Hepatocyte (in vitro differentiated cells): ENCODE measurements at places on chromosomes 13 and 19. TPM values are rescaled to one million over a fixed set of nuclear protein-coding genes. Genes with fewer than 3 reads are reported as not detected.

DNA sequence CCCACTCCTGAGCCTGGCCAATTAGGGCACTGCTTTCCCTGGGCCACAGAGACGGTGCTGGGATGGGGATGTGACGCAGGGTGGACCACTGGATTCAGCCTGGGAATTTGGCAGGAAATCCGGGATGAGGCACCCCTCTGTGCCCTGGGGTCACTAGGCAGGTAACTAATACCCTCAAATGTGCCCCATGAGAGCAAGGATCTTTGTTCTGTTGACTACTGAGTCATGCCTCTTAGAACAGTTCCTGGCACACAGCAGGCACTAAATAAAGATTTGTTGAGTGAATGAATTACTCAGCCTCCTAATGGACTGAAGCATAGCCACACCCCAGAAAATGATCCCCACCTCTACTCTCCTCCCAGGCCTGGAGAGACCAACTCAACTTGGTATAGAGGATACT lies 15.9 kb downstream of the OPA3 start:
- peak; percentile 26 for DNase-seq

DNA sequence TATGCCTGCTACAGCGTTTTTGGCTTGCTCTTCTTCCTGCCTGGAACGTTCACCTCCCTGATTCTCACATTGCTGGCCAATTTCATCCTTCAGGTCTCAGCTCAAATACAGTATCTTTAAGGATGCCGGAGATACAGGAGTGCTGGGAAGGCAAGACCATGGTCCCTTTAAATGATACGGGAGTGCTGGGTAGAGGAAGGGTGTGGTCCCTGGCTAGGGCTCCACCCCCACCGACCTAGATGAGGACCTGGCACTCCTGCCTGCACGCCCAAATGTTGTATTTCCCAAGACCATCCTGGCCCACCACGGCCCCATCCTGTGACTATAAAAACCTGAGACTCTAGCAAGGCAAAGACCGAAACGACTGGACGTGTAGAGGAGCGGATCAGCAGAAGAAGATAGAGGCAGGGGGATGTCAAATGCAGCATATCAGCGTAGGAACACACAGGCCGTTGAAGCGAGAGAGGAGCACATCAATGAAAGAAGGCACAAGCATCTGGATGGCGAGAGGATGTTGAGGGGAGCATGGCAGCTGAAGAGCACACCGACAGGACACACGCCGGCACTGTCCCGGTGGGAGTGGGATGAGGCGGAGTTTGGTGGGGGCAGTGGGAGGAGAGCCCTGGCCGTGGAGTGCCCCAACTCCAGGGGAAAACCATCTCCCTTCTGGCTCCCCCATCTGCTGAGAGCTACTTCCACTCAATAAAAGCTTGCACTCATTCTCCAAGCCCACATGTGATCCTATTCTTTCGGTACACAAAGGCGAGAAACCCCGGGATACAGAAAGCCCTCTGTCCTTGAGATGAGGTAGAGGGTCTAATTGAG lies 74.0 kb downstream of the PCDH9 start:
- DNase-seq = no peak

The CABP5 gene
- polyA plus RNA-seq = not detected in 2 replicates

DNA sequence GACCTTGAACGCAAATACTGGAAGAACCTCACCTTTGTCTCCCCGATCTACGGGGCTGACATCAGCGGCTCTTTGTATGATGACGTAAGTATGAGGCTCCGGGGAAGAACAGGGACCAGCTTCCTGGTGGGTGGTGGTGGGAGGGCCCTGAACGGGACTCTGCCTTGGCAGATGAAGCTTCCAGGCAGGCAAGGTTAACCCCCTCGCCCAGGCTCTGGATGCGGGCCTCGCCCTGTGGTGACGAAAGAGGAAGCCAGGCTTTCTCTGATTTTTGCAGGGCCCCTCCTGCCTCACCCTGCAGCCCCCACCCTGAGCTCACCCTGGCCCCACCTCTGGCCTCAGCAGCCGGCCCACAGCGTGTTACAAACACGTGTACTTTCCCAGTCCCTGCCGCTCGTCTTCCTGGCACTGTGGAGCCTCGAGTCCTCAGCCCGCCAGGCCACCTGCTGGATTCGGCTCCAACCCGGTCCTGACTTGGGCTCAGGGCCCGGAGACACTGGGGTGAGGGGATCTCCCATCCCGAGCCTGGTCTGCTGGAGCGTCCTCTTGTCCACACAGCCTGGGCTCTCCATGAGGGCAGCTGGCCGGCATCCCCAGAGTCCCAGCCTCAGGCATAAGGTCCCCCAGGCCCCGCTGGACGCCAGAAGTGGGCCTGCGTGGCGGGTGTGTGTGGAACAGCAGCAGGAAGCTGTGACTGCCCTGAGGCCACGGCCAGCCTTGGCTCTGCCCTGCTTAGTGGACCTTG lies 72.4 kb downstream of the KDM4B start:
- no peak for DNase-seq

DNA sequence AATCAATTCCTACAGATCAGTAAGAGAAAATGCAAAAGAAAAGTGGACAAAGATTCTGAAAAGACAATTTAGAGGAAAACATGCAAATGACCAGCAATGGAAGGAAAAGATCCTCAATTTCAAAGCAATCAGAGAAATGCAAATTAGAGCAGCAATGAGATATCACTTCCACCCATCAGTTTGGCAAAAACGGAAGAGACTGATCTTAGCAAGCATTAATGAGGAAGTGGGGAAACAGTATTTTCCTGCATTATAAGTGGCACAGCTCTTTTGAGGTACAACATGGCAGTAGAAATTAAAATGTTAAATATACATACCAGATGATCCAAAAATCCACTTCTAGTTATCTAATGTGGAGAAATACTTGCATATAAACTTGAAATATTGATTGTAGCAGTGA lies 69.1 kb upstream of the SLC7A1 start:
- DNase-seq = no peak

DNA sequence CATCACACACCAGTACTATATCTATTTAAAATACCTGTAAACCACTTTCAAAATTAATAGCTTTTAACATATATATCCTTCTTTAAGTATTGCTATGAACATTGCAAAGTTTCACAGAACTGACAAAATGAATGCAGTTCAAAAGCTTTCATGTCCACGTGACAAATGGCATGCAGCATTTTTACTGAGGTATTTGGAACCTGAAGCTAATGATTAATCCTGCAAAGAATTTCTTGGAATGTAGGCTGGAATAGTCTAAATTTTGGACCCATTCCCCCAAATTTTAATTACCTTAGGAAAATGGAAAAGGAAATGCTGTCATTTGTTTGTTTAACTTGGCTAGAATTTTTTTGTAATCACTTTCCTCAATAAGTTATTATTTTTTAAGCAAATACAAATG lies 423.8 kb upstream of the GPC6 start:
- DNase-seq = no peak

DNA sequence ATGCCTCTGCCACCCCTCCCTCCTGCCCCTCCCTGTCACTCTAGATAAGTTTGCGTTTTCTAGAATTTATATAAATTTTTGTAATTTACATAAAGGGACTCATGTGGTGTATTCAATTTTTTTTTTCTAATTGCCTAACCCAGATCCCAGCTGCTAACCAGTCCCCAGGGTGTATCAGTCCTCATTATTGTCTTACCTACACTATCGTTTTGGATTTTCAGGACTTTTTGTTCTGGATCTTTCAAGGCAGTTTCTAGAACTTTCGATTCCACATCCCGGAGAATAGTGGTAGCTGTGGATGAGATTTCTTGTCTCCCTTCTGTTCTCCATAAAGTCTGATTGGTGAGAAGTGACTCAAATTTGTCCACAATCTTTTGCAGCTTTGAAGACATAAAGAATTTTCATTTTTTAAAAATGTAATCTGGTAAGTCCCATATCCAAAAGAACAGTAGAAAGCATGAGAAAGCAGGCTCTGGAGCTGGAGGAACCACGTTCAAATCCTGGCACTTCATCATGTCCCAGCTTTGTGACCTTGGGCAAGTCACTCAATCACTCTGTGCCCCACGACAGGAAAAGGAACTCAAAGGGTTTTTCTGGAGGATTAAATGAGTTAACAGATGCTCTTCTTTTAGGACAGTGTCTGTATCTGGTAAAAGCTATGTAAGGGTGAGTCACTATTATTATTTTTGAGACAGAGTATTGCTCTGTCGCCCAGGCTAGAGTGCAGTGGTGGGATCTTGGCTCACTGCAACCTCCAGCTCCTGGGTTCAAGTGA lies 19.7 kb downstream of the ADGRE3 start:
- no peak for DNase-seq

The PEG3 gene
- polyA plus RNA-seq = not detected in 2 replicates

The MIA gene
- polyA plus RNA-seq = 0.86 and 2.0 TPM in 2 replicates

DNA sequence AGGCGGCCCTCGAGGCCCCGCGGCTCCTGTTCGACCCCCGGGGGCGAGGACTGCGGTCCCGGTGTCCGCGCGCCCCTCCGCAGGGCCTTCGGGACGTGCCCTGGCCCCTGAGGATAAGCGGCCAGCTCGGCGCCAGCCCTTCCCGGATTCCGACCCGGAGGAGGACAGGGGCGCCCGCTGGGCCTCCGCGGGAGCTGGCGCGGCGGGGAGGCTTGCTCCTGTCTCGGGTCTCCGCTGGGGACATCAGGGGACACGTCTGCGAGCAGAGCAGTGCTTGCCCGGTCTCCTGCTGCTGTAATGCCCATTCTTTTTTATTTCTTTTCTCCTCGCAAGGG lies 829 bp downstream of the B3GLCT start:
- DNase-seq = peak; percentile 75

The TNNI3 gene
- 1.4 and 1.6 TPM in 2 replicates for polyA plus RNA-seq

The ZNF382 gene
- 2.4 and 4.7 TPM in 2 replicates for polyA plus RNA-seq

GRCh38 chr13:66745307-66745706 lies 484.8 kb downstream of the PCDH9 start:
- DNase-seq = no peak

The ZNF729 gene
- not detected in 2 replicates for polyA plus RNA-seq

DNA sequence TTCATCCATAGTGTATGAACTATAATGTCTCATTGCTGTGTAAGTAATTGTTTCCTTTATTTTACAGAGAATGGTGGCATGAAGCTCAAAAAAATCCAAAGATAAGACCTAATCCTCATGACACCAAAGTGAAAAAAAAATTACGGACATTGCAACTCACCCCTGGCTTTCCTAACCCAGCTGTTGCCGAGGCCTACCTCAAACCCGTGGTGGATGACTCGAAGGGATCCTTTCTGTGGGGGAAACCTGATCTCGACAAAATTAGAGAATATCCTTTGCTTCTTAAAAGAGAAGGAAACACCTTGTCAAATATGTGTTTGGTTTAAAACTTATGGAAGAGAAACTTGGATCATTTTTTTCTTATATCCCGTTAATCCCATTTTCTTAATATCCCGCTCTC lies 26.3 kb downstream of the ERCC5 start:
- DNase-seq = no peak

The CGB2 gene
- not detected in 2 replicates for polyA plus RNA-seq

- no peak for DNase-seq
Measured at GRCh38 chr13:114015969-114016295, 42.1 kb upstream of the C13orf46 start.

GRCh38 chr13:43383498-43384165 lies 360.2 kb downstream of the DNAJC15 start:
- no peak for DNase-seq

DNA sequence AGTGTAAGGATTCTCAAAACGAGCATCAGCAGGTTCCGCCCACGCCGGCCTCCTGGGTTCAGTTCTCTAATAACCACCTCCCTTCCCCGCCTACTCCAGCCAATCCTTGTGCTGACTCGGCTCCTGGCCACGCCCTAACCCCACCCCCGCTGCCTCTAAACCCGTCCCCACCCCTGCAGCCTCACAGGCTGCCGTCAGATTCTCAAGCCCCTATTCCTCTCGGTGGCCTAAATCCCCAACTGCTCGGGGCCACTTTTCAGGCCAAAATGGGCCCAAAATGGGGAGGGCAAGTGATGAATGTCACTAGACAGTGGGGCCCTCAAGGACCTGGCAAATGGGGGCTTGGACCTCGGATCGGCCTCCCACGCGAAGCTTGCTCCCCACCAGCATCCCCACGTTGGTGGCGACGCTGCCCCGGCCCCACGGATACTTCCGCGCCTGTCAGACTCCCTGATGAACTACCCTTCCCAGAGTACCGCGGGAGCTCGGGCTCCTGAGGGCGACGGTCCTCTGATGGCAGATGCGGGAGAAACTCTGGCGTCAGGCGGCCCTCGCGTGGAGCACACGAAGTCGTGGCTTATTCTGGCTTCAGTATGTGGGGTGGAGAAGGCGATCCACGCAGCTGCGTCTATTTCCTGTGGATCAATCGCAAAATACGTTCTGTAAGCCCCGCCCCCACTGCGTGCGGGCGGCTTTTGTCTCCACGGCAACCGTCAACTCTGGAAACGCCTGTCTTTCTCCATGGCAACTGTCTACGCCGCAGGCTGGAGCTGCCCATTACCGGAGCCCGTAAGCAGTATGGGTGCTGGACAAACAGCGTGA lies 24.8 kb downstream of the ZNF473 start:
- peak; percentile 22 for DNase-seq

The CLASRP gene
- 45.8 and 74.5 TPM in 2 replicates for polyA plus RNA-seq

The LILRB1 gene
- not detected in 2 replicates for polyA plus RNA-seq

DNA sequence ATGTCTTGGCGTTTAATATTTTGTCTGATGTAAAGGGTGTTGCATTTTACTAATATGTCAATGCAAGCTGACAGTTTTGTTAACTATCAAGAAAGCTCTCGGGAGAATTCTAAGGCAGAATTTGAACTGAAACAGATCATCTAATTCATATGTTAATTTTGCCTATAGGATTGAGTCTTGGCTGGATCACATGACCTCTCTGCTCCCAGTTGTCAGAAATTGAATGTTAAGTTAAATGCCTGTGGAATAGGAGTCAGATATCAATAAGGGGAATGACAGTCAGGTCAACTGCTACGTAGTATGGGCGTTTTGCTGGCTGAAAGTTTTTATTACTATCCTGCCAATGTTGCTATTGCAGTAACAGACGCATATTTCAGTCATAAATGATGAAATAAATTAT lies 358.5 kb downstream of the MYO16 start:
- no peak for DNase-seq

DNA sequence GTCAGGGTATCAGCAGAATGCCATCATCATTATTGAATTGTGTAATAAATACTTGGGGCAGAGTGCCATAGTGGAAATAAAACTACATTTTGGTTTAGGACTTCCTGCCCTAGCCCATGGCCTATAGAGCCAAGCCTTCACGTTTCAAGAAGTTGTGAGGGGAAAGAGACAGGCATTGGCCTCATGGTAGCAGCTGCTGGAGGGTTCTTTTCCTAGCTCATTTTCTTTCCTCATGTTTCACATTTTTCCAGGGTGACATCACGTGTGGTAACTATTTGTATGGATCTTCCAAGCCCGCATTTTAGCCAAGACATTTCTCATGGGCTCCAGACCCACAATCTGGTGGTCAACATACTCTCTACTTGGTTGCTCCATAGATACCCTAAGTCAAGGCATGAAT lies 80.4 kb downstream of the LRCH1 start:
- no peak for DNase-seq

The OR7C1 gene
- 0.02 and 1.2 TPM in 2 replicates for polyA plus RNA-seq
